Colonic mucosa (tissue), 4 donors: ENCODE measurements at places on chromosomes 6 and 20. TPM values are rescaled to one million over a fixed set of nuclear protein-coding genes. Genes with fewer than 3 reads are reported as not detected.

GRCh38 chr6:168451805-168452517 is 11.0 kb downstream of the SMOC2 start:
- no peak for DNase-seq

DNA sequence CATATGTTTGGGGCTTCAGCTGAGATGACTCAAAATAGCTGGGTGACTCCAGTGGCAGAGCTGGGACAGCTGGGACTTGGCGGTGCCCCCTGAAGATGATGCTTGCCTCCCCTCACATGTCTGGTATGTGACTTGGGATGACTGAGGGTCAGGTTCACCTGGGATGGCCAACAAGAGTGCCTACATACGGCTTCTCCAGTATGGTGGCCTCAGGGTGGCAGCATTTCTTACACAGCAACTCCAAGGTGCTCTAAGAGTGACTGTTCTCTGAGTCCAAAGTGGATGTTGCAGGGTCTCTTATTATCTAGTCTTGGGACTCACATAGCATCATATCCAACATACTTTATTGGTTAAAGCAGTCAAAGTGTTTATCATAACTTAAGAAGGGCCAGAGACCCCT is 87.8 kb upstream of the CENPW start:
- DNase-seq: no peak

DNA sequence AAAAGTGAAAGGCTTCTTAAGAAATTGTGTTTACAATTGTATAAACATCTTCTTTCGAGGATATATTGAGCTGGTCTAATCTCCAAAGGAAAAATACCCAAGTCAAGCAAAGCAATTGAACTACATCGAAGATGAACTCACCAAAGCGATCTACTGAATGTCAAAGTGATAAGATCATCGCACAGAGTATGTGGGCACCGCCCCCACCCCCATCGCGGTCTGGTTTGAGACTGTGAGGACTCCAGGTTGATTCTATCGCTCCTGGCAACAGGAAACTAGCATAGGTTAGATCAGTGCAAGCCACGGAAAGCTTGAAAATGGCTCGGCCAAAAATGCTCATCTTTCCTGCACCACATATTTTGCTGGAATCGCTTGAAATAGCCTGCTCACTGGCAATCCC is 133.2 kb upstream of the RPS6KA2 start:
- no peak for DNase-seq

- DNase-seq: peak; percentile 89
These were observed 623 bp upstream of the MRPS26 start for GRCh38 chr20:3045042-3045815.

DNA sequence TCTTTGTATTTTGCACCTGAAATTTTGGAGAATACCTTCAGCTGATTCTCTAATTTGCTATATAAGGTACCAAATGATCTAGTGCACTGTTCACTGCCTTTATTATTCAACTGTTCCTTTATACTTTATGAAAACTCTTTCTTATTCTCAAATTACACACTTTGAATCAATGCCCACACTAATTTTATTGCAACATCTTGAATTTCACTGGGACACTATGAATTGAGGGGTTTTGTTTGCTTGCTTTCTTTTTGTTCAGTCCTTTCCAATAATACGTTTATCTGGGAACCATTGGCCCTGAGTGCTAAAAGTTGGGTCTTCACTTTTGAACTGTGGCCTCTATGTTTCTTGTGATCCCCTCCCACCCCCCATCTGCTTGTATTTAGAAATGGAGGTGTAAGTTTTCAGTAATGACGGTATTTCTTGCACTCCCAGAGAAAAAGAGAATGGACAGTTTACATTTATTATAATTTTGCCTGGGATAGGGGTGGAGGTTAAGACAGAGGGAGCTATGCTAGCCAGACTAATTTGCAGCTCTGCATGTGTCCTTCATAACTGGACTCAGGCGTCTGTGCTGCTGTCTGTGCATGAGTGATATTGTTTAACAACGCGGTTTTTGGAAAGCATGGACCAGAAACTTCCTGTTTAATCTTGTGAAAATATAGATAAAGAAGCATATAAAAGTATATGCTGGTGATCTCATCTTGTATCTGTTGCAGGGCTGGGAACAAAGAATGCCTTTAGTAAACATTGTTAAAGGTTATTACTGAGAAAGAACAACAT is 98.1 kb downstream of the DNAH8 start:
- no peak for DNase-seq

GRCh38 chr6:15420959-15421438 is 175.1 kb downstream of the JARID2 start:
- DNase-seq: no peak

- no peak for DNase-seq
These were observed 20.2 kb upstream of the SPAG4 start for GRCh38 chr20:35595456-35595855.

- no peak for DNase-seq
These were observed 52.5 kb upstream of the CHD6 start for GRCh38 chr20:41670631-41671030.

GRCh38 chr20:1565461-1565860 is 8.0 kb upstream of the SIRPD start:
- no peak for DNase-seq

DNA sequence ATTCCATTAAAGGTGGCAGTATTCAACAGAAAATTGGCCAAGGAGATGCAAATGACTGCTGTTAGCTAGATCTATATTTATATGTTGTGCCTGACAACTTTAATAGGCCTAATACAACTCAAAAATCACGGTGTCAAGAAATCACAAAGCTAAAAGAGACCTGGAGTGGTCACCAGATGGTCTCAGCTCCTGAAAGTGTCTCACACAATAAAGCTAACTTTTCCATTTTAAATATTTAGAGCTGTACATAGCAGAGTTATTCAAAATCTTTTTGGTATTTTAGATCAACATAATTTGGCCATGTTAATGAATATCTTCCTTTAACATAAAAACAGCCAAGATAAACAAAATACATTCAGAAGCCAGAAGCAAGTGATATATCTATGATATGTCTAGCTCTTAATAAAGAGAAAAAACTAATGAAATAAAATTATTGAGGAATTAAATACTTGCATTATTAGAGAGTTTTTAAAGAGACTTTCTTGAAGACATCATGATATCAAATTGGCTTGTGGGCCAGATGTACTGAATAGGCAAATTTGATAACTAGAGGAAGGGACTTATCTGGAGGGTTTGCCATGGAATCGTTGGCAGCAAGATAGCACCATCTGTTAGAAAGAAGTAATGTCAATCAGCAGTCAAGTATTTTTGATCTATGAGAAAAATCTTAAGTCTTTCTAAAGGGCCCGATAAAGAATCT is 84.9 kb upstream of the SCAF8 start:
- DNase-seq: no peak

DNA sequence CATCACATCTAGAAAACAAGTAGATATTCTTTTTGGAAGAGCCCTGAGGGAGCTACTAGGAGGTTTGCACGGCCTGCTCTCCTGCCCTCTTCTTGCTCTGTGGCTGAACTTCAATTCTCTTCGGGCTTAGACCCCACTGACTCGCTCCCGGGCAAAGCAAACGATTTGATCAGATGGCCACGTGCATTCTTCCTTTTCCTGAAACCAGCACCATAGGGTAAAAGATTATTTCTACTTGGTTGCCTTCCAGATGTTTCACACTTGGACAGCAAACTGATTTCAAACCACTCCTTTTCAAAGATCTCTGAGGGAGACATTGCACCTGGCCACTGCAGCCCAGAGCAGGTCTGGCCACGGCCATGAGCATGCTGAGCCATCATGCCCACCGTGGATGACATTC is at the start of gene SLC22A1:
SLC22A1 (plus strand) TSS at position 258 of the 400 bp plus-strand sequence; CDS start at position 379, 121 bp downstream.
- no peak for DNase-seq

DNA sequence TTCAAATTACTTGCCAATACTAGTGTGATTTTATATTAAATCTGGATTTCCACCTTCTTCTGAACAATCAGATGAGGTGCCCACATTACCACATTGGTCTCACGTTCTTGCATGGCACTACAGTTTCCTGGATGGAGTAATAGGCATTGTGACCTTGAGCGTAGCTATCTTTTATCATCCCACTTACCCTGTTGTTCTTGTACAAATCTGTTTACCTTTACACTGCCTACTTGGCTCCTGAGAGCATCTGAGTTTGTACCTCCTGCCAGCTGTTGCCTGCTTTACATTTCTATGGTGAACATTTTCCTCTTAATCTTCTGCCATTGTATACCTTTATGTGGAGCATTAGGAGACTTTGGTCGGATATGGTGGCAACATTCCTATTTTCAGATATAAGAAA is 90.7 kb downstream of the AKAP7 start:
- DNase-seq: no peak

DNA sequence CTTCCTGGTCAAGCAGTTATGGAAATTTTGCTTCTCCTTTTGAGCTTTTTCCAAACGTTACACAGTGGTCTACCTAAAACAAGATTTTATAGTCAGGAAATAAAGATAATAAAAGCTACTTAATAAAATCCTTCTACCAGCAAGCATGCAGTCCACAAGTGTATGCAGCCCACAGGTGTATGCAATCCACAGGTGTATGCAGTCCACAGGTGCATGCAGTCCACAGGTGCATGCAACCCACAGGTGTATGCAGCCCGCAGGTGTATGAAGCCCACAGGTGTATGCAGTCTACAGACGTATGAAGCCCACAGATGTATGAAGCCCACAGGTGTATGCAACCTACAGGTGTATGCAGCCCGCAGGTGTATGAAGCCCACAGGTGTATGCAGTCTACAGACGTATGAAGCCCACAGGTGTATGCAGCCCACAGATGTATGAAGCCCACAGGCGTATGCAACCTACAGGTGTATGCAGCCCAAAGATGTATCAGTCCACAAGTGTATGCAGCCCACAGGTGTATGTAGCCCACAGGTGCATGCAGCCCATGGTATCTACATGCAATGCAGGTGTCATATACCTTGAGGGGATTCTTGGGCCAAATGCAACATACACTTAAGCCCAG is 26.4 kb upstream of the OCSTAMP start:
- DNase-seq: no peak

GRCh38 chr20:884983-885952 is 30.9 kb downstream of the ANGPT4 start:
- no peak for DNase-seq

DNA sequence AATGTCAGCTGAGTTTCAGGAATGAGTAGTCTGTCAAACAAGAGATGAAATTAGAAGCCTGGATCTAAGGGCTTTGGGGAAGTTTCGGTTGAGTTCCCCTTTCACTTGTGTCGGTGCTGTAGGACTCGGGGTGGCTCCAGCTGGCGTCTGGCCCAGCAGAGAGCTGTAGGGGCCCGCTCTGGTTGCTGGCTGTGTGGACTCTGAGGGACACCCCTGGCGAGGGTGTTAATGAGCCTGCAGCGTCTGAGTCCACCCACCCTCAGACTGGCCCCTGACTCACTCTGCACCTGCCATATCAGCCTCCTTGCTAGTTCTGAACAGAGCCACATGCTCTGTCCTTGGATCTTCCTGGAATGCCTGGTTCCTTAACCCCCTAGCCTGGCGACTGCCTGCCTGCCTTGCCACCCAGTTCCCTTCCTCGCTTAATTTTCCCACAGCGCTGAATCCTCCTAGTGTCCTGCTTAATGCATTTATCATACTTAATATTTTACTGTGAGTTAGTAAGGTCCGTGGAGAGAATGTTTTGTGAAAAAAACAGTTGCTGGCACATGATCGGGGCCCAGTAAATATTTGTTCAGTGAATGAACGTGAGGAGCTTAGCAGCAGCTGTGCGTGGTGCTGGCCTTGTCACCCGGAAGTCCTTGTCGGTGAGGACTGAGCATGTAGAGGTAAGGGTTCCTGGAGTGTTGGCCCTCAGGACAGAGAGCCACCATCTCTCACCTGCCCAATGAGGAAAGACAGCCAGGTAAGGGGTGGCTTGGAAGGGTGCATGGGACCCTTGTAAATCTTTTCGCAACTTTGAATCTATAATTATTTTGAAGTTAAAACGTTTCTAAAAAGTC is 1.6 kb downstream of the DNAJC5 start:
- DNase-seq: peak; percentile 74

DNA sequence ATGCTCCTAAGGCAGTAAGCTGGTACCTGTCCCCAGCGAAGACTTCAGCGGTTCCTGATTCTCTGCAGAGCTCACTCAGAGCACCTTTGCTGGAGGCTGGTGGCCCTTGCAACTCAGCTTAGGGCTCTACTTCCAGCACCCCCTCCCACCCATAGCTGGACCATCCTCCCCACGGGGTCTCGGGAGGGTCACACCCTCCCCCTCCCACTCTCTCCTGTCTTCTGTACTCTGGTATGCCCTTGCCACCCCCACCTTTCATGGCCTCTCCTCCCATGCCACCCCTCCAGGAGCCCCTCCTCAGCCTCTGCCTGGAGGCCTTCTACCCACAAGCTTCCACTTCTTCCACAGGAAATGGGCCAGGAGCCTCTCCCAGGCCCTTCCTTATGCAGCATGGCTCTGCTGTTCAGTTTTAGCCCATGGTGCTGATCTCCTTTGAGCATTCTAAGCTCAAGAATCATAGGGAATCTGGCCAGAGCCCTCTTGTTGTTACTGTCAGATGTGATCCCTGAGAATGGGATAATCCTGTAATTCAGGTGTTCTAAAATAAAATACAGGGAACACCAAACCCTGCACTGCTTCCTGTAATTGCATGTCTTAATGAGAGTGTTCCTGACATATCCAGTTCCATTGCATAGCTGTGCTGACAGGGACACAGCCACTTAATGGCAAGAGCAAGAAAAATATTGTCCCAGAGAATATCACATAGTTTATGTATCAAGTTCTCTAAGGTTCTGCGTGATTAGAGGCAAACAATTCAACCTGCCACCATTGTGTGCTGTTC is 142.1 kb downstream of the SYNDIG1 start:
- no peak for DNase-seq

DNA sequence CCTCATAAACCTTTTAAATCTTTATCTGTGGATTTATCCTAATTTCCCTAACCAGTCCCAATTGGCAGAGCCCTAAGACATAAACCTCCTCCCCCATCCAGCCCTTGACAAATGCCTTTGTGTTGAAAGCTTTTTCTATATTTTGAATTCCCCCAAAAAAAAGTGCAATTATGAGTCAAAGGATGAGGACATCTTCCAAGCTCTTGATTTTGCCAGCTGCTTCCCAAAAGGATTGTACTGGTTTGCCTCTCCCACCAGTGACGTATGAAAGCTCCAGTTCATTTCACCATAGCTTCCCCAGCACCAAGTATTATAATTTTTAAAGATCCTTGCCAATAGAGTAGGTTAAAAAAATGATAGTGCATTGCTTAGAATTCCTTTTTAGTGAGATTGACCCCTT is 38.9 kb downstream of the SIRPA start:
- no peak for DNase-seq

- DNase-seq: peak; percentile 91
These were observed 51.8 kb downstream of the SSR1 start for GRCh38 chr6:7261032-7261841.

Gene ENPP1
- 12.6 TPM for total RNA-seq

Gene KCNB1
- 0.37 TPM for total RNA-seq

Gene C20orf141
- not detected for total RNA-seq

Gene DLL1
- 26.8 TPM for total RNA-seq

Gene RBPJL
- total RNA-seq: not detected

Gene BNIP5
- 4.7 TPM for total RNA-seq

Gene ZSCAN26
- total RNA-seq: 4.2 TPM
